ENCODE measurements at places on chromosomes 6 and 20.

DNA sequence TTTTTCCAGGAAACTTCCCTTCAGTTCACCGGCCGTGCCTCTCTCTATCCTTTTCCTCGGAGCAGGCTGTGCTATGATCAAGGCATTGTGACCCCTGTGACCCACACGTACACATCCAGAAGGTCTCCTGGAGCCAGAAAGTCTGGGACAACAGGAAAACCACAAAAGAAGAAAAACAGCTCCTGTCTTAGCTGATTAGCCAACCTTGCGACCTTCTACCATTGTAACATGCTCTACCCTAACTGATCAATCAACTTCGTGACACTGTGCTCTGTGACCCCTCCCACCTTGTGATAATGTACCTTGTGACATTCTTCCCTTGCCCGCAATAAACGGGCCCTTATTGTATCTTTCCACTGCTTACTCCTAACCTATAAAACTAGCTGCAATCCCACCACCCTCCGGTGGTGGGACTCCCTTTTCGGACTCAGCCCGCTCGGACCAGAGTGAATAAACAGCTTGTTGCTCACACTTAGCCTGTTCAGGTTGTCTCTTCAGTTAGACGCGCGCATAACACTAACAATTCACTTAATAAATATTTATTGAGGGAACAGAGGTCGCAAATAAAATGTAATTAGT lies 24.2 kb downstream of the ZNF311 start:
- peak; percentile 63 for DNase-seq

GRCh38 chr20:32780749-32781655 lies 18.8 kb downstream of the DNMT3B start:
- DNase-seq: no peak

- no peak for DNase-seq
These were observed 4.6 kb upstream of the EDEM2 start for GRCh38 chr20:35151736-35152135.

- DNase-seq: no peak
These were observed 48.0 kb upstream of the VSX1 start for GRCh38 chr20:25129908-25130307.

DNA sequence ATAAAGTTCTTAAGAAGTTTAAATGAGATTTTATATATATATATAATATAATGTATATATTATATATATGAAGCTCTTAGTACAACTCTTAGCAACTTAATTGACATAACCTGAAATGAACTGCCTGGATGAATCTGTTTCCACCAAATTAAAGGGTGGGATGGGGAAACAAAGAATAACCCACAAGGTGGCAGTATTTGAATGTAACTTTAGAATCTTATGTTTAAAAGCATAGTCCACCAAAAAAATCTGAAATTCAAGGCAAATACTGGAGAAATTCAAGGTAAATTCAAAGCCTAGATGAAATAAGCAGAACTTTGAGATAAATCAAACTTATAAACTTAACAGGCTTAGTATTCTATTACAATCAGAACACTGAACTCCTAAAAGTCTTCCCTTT lies 4.4 kb upstream of the IBTK start:
- no peak for DNase-seq

DNA sequence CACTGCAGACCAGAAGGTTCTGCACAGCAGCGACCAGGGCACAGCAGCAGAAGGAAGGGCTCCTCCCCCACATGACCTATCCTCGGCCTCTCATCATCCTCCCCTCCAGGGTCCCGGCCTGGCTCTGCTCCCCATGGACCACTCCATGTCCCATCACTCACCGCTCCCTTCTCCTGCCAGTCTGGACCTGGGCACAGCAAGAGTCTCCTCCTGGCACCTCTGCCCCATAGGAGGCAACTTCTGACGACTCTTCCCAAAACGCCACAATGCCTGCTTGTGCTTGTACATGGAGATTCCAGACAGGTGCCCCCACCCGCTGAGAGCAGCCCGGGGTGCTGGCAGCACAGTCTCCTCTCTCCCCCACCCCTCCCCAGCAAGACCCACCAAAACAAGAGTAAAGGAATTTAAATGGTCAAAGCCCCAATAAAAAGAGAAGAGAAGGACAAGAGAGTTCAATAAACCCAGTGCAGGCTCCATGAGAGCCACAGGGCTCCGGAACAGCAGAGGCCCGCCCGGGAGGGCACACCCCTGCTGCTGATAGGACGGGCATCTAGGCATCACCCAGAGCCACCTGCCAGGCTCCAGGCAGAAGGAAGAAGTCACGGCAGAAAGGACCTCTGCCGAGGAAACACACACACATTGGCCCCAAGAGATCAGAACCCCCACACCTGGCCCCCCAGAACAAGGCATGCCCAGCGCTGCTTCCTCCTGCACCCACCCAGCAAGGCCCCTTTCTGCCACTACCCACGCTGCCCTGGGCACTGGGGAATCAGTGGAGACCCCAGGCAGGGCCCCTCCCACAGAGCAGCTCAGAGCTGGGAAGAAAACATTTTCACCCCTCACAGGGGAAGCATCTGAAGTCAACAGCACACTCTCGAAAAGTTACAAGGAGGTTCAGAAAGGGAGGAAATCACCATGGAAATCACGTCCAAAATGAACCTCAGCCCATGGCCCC lies 15.2 kb downstream of the TAF4 start:
- no peak for DNase-seq

DNA sequence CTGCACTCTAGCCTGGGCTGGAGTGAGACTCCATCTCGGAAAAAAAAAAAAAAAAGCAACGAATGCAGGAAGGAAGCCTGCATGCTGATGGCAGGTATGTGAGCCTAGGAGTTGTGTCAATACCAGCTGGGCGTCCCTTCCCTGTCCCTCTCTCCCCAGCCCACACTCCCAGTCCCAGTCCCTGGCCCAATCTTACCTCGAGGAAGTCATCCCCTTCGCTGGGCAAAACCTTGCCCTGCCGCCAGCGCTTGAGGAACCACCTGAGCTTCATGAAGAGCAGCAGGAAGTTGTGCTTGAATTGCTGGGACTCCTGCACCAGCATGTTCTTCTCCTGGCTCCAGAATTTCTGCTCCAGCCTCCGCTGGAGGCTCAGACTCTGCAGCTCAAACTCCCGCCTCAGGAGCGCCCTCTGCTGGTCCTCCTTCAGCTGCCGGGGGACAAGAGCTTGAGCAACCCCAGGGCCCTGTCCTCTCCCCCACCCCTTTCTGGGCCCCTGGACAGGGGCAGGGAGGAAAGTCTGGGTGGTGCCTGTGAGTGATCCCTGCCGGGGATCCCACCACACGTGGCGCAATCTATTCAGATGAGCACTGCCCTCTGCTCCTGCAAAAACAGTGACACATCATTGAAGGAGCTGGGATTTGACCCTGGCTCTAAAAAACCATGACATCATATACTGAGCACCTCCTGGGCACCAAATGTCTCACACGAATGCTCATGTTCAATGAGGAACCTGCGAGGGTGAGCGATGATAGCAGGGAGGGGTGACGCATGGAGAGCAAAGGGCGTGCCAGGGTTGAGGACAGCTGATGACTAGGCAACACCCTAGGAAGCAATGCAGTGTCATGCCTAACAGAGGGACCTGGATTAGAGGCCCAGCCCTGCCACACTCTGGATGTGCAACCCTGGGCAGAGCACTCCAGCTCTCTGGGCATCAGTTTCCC lies 35.0 kb upstream of the DSN1 start:
- DNase-seq: peak; percentile 93

GRCh38 chr6:12803486-12803885 lies 86.9 kb downstream of the PHACTR1 start:
- DNase-seq: no peak

DNA sequence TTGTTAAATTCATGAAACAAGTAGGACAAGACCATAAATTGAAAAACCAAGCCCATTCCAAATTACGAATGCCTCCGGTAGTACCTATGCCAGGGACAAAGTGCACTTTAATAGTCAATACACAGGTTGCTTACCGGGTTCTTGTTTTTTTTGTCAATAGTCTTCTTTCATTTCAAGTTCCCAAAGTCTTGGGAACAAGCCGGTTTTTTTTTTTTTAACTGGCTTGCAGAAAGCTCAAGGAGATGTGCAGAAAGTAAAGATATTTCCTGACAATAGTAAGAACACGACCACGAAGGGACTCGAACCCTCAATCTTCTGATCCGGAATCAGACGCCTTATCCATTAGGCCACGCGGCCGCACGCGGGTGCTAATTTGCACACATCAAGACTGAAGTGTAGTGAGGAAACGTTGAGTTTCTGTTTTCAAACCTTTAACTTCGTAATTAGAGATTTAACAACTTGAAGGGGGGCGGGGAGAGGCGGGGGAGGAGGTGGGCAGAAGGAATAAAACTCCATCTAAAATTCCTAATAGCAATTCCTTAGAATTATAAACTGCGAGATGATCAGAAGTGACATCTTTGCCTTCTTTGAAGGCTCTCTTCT lies 181.0 kb downstream of the TRIM27 start:
- no peak for DNase-seq

DNA sequence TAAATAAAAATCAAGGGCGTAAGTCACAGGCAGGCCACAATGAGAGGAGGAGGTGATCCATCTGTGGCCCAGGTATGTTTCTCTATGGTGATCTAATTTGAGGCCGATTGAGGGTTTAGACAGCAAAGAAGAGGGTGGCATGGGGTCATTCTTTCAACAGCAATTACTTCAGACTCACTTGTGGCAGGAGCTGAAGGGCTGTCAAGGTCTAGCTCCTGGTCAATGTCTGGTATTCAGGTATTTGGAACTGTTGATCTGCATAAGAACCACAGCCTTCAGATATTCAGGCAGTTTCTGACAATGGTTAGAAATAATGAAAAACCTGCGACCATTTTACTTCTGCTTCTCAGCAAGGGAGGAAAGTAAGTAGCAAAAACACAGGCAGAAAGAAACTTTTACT lies 259.6 kb downstream of the FOXC1 start:
- DNase-seq: no peak

- DNase-seq: no peak
These were observed 1.2 kb downstream of the SNX21 start for GRCh38 chr20:45834797-45835161.

GRCh38 chr6:38501931-38502330 lies 137.8 kb downstream of the BTBD9 start:
- no peak for DNase-seq

DNA sequence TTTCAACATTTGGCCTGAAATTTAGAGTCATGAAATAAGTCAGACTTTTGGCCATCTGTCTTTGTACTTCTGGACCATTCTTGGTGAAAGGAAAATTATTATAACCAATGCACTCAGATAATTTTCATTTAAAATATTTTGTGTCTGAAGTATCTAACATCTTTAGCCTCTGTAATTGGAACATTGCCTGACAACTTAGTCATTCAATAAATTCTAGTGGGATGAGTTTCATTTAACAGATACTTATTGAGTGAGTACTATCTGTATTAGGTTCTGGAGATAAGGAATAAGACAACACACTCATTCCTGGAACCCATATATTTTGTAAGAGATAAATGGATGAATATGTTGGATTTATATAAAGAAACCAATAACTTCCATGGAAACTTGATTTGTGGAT lies 536.0 kb downstream of the BCKDHB start:
- no peak for DNase-seq

- peak; percentile 52 for DNase-seq
These were observed 110.4 kb upstream of the ARMC2 start for GRCh38 chr6:108737594-108738546.

- DNase-seq: no peak
These were observed 120.6 kb upstream of the TMEM181 start for GRCh38 chr6:158439255-158439654.

- DNase-seq: no peak
These were observed 232.1 kb downstream of the SYNE1 start for GRCh38 chr6:152404936-152405595.

DNA sequence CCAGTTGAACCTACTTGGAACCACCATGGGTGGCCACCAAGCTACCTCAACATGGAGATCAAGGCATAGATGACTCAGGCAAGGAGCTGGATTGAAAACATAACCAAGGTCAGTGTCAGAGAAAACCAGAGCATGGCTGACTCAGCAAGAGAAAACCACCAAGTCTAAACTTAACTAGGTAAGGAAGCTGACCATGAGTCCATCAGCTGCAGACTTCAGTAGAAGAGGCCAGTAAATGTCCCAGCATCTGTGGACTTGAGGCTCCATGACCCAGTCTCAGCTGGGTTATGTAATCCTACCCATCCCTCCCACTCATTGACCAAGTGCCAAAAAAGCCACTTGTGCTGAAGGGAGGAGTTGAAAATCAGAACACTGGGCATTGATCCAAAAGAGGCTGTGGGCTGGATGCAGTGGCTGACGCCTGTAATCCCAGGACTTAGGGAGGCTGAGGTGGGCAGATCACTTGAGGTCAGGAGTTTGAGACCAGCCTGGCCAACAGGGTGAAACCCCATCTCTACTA lies 93.7 kb upstream of the CBLN4 start:
- DNase-seq: no peak

GRCh38 chr6:37059344-37060194 lies 54.1 kb downstream of the FGD2 start:
- DNase-seq: peak; percentile 88

- DNase-seq: no peak
These were observed 46.9 kb downstream of the DACT2 start for GRCh38 chr6:168272415-168273325.

DNA sequence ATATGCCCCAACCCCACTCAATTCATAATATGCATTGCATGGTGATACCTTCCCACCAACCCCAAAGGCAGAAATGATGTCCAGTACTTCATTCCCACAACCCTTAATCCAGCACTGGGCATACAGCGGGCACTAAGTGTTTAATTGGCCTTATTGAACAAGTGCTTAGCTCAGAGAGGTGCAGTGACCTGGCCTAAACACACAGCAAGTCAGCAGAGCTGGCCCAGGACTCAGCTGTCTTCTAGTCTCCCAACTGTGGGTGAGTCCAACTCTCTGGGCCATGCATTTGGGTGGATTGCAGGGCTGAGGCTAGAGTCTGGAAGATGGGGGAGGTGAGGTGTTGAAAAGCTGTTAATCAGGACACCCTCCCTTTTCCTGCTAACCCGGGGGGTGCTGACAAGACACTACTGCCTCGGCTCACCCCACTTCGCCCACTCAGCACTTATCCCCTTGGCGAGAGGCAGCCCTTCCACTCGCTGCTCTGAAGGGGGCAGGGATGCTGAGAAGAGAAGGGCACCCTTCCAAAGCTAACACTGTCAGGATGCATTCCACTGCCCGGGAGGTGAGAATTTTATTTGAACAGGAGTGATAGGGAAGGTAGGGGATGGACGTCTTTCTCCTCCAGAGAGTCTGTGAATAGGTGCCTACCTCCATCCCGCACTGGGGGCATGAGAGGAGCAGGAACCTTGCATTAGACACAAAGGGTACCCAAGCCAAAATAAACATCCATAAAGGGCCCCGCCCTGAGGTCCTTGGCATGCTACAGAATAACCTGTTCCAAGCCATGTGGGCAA lies 14.2 kb downstream of the KCNK5 start:
- no peak for DNase-seq
